ENCODE measurements at places on chromosomes 1 and 21.

- no peak for DNase-seq
These were observed at the start of gene THBS3 for GRCh38 chr1:155207806-155208540. TSS of gene THBS3 (minus strand) at chr1:155207897. CDS start at chr1:155207876, 21 bp downstream.

DNA sequence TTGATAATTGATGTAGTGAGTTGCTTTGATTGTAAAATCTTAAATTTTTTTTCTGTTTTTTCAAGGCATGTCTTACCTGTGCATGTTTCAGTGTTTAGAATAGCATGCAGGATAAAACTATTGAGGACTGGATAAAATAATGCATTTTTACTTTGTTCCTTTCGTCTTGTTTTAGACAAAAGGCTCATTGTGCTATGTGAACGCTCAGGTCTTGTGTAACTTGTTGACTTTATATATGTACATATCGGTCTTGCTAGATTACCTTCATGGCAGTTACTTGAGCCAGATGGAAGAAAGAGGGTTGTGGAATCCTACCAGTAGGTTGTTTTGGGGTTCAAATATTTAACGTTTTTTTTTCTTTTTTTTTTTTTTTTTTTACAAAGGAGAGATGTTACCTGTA lies 7.0 kb downstream of the NFIA start:
- no peak for DNase-seq

DNA sequence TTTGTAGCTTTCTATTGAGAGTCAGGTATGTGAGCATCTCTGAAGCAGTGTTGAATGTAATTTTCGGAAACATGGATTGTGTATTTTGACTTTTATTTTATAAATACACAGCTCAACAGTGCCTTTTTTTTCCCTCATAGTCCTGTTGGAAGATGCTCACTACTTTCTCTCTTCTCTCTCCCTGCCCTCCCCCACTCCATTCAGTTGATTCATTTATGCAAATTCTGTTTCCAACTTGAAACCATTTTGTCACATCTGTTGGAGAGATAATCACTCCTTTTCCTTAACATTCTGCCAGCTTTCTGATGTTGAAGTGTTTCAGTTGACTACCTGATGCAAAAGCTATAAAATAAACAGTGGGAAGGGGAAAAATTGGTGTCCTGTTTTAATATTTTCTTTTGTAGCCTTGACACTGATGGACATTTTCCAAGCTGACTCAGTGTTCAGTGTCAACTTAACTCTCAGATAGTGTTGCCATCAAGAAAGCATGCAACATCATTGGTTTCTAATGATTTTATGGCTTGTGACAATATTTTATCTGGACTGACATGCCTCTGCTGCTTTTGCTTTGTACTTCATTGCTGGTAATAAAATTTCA lies 194.5 kb downstream of the HS2ST1 start:
- DNase-seq: no peak

DNA sequence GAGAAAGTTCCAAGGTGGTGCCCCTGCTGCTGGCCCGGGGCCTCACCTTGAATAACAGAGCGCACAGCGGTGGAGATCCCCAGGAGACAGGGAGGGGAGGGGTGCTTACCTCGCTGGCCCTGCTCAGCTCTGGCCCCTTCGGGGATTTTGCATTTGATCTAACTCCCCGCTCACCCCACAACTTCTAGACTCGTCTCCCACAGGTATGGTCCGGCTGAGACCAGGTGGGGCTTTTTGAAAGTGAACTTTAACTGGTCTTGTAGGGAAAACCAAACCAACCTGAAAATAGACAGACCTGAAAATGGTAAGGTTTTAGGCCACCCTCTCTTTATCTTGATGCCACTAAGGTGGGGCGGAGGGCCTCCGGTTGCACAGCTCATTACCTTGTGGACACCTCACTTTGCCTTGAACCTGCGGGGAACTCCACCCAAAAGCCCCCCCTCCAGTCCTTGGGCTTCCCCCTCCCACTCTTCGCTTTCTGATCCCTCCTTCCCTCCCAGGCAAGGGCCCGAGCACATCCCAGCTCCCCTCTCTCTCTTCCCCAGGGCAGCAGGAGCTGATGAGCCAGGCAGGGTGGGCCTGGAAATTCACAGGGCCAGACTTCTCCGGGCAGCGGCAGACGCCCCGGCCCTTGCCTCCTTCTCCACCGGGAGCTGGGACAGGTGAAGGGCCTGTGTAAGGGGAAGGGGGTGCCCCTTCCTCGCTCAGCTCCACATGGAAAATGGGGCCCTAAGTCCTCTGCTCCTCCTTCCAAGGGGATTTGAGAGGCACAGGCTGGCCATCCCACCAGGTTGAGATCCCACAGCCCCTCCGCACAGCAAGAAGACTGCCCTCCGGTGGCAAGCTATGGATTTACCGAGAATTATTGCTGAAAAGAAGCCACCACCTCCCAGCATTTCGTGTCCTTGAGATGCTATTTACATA lies 16.1 kb downstream of the TNFRSF8 start:
- no peak for DNase-seq

- DNase-seq: no peak
These were observed 105.0 kb downstream of the SIM2 start for GRCh38 chr21:36803816-36804439.

GRCh38 chr1:1136547-1137230 lies 20.8 kb upstream of the C1orf159 start:
- DNase-seq: no peak

DNA sequence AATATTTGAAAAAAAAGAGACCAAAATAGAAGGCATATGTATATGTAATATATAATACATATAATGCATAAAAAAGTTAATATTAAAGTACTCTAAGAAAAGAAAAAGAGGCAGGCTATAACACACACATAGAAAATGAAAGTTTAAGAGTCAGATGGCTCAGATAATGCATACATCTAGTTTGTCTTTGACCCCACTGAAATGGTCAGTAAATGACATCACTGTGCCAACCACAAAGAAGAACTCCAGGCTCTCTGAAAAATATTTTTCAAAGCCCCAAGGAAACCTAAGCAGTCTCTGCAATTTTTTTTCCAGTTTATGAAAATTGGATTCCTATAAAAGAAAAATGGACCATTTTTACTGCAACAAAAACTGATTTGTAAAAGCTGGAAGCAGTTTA lies 55.4 kb upstream of the SCYL3 start:
- DNase-seq: no peak

- no peak for DNase-seq
These were observed 22.4 kb downstream of the DEGS1 start for GRCh38 chr1:224205438-224205840.

DNA sequence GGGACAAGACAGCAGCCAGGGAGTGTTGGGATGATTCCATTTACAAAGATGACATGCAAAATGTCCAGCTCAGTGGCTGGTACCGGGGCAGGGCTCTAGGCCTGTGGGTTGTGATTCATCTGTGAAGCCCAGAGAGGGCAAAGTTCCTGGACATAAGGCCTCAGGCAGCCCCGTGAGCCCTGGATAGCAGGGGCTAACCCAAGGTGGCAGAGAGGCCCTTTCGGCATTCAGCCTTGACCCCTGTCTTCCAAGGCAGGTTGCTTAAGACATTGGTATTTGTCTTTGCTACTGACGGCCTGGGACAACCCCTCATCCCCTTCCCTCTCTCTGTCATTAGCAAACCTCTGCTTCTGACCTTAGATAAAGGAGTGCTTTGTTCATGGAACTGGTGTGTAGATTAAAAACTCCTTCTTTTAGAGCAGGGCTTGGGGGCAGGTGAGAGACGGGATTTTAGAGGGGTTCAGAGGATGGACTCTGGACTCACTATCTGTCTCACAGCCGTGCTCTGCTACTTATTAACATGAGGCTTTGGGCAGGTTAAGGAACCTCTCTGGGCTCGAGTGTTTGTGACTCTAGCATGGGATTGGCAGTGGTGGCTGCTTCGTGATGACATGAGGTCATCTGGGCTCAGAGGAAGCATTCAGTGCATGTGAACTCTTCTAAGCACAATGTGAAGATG lies 36.3 kb downstream of the TMEM51 start:
- no peak for DNase-seq

DNA sequence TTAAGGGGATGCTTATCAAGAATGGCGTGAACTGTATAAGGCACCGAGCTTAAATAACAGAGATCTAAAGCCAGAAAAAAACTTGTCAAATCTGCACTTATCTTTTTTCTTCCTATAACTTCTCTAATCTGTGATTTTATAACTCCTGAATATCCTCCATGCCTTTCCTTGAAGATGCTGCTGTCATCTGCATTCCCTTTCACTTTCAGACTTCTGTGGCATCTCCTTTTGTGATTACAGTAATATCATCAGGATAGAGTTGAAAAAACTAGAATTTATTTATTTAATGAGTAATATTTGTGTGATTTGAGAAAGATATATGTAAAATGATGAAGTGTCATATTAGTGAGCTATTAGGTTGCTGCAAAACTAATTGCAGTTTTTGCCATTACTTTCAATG lies 357.8 kb upstream of the PTBP2 start:
- no peak for DNase-seq

- no peak for DNase-seq
These were observed 77.7 kb downstream of the MAP3K7CL start for GRCh38 chr21:29208044-29208681.

DNA sequence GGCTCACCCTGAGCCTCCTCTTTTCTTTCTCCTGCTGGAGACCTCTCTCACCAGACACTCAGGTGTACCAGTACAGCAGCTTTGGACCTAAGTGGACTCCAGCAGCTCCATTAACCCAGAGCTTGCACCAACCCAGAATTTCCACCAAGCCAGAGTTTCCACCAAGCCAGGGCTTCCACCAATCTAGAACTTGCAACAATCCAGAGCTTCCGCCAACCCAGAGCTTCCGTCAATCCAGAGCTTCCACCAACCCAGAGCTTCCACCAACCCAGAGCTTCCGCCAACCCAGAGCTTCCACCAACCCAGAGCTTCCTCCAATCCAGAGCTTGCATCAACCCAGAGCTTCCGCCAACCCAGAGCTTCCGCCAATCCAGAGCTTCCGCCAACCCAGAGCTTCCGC lies 23.2 kb downstream of the CRYAA start:
- no peak for DNase-seq

- no peak for DNase-seq
These were observed 13.0 kb upstream of the MIIP start for GRCh38 chr1:12006167-12006921.
